ENCODE measurements at places on chromosomes 6 and 20.

- no peak for DNase-seq
Observed at GRCh38 chr20:7770578-7770977, 169.7 kb downstream of the HAO1 start.

GRCh38 chr6:906920-907319 is 214.0 kb upstream of the EXOC2 start:
- DNase-seq: no peak

DNA sequence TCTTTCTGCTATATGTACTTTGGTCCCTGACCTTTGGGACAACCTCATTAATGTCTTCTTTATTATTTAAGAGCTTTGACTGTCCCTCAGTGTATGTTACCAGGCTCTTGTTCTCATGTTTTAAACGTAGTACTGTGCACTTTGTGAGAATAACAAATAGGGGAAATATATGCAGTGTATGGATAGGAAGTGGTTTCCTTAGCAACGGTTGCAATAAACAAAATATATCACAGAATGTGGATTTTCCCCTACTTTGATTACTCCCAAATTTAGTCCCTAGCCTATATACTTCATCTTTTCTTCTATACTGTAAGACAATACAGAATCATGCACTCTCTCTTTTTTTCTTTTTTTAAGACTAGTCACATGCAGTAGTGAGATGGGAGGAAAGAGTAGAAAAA is 123.8 kb upstream of the AKIRIN2 start:
- DNase-seq: no peak

DNA sequence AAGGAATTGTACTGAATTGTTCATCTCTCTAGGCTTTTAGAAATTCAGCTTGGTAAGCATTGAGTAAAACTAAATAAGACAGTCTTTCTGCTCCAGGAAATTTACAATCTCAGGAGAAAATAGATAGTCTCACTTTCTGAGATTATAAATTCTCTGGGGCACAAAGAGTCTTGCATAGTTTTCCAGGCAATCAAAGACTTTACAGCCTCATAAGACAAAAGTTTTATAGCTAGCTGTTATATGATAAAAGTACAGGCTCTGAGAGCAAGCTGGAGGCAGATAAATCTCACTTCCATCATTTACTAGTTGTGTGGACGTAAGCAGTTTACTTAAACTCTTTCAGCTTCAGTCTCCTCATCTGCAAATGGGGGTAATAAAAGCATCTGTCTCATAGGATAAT is 11.4 kb downstream of the FRK start:
- no peak for DNase-seq

- no peak for DNase-seq
Observed at GRCh38 chr20:25360631-25361286, 29.9 kb downstream of the ABHD12 start.

DNA sequence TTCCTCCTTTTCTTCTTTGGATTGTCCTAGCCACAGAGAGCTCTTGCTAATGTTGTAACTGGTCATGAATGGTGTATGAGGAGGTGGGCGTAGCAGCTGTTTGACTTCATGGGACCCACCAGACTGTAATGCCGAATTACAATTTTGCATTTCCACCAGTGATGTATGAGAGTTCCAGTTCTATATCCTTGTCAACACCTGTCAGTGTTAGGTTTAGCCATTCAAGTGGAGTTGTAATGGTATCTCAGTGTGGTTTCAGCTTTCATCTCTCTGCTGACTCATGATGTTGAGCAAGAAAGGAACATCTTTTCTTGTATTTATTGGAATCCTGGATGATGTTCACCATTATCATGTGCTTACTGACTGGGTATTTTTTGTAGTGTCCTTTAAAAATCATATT is 5.1 kb downstream of the IGF2R start:
- no peak for DNase-seq

GRCh38 chr6:141552463-141552862 is 580.3 kb upstream of the GJE1 start:
- no peak for DNase-seq

GRCh38 chr20:8862092-8862491 is 206.8 kb upstream of the PLCB4 start:
- no peak for DNase-seq

GRCh38 chr6:18632670-18633410 is 245.7 kb downstream of the RNF144B start:
- no peak for DNase-seq
